ENCODE measurements at places on chromosomes 3 and 15.

- DNase-seq, result no peak
Observed at GRCh38 chr3:134880431-134880830, 85.4 kb downstream of the EPHB1 start.

- DNase-seq, result no peak
Observed at GRCh38 chr15:68684476-68684875, 105.7 kb downstream of the CORO2B start.

- DNase-seq, result no peak
Observed at GRCh38 chr15:94298364-94298763, 67.0 kb downstream of the MCTP2 start.

DNA sequence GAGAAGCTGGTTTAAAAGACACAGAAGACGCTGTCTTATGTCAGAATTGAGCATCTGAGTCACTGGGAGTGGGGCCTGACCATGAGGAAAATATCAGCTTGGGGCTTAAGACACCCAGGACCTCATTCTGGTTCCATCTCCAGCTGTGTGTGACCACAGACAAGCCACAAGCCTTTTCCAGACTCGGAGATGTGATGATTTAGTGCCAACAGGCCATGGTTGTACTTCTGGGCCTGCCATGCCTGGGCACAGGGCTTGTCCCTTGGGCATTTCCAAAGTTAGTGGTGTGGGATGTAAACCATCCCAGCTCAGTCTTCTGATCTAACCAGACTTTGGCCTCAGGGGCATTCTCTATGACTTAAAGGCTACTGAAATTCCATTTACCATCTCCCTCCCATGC, 269.8 kb downstream of the RYR3 start:
- no peak for DNase-seq

DNA sequence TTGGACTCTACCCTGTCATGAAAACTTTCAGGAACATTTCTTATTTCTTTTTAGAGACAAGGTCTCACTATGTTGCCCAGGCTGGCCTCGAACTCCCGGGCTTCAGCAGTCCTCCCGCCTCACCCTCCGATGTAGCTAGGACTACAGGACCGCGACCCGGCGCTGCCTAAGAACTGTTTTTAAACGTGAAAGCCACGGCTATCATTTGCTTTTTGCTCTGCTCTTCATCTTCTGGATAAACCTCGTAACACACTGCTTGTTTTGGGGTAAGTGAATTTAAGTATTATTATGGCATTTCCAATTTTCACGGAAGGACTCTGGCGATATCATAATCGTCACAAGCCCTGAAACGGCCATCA, 14.3 kb upstream of the CCNL1 start:
- DNase-seq, result no peak

DNA sequence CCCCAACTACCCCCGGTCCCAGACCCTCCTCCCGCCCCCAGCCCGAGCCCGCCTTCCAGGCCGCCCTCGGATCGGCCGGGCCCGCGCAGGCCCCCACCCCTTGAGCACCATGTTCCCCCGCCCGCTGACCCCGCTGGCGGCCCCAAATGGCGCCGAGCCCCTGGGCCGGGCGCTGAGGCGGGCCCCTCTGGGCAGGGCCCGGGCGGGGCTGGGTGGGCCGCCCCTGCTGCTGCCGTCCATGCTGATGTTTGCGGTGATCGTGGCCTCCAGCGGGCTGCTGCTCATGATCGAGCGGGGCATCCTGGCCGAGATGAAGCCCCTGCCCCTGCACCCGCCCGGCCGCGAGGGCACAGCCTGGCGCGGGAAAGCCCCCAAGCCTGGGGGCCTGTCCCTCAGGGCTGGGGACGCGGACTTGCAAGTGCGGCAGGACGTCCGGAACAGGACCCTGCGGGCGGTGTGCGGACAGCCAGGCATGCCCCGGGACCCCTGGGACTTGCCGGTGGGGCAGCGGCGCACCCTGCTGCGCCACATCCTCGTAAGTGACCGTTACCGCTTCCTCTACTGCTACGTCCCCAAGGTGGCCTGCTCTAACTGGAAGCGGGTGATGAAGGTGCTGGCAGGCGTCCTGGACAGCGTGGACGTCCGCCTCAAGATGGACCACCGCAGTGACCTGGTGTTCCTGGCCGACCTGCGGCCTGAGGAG, 472 bp downstream of the CHST14 start:
- DNase-seq, result peak; percentile 11

DNA sequence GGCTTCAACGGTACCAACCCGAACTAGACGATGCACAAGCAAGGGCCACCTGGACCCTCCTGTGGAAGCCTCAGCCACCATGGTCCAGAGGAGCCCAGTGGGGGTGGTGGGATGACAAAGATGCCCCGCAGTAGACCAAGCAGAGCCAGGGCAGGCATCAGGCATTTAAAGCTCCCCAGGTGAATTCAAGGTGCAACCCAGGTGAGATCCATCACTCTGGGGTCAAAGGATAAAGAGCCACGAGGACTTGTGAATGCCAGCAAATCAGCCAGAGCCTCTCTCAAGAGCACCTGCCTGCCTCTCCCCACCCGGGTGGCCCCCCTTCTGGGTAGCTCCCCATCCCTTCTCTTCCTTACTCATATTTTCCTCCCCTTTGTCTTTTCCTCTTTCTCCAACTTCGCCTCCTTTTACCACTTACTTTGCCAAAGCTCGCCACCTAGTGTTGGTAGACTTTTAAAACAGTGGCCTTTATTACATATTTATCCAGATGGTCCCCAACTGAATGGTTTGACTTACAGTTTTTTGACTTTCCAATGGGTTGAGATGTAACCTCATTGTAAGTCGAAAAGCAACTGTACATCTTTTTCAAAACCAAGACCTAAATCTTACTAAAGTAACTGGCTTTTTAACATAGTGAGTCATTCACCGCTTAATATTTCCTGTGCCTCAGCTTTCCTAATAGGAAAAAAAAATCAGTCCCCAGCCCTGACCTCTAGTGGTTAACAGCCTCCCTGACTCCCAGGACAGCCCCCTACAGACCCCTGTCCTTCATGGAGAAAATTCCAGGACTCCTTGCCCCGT, 18.8 kb downstream of the PLA2G4F start:
- DNase-seq, result peak; percentile 74

- DNase-seq, result no peak
Observed at GRCh38 chr3:152454076-152454875, 185.5 kb downstream of the MBNL1 start.

- no peak for DNase-seq
Observed at GRCh38 chr3:26202169-26202568, 412.3 kb downstream of the OXSM start.

DNA sequence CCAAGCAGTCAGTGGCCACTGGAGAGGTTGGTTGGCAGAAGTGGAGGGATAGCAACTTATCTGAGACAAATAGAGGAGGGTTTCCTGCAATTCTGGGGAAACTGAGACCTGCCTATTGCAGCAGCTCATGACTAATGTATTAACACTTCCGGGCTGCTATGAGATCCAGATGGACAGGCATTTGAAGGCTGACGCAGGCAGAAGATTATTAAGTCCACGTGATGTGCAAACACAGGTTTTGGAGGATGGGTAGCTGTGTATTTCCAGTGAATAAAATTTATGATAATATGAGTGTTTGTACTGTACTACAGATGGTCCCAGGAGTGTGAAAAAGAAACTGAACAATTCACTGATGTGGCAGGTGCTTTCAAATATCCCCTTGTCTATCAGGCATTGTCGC, 28.5 kb upstream of the CFAP161 start:
- peak; percentile 16 for DNase-seq

- DNase-seq, result no peak
Observed at GRCh38 chr3:53350652-53351051, 3.3 kb upstream of the DCP1A start.

DNA sequence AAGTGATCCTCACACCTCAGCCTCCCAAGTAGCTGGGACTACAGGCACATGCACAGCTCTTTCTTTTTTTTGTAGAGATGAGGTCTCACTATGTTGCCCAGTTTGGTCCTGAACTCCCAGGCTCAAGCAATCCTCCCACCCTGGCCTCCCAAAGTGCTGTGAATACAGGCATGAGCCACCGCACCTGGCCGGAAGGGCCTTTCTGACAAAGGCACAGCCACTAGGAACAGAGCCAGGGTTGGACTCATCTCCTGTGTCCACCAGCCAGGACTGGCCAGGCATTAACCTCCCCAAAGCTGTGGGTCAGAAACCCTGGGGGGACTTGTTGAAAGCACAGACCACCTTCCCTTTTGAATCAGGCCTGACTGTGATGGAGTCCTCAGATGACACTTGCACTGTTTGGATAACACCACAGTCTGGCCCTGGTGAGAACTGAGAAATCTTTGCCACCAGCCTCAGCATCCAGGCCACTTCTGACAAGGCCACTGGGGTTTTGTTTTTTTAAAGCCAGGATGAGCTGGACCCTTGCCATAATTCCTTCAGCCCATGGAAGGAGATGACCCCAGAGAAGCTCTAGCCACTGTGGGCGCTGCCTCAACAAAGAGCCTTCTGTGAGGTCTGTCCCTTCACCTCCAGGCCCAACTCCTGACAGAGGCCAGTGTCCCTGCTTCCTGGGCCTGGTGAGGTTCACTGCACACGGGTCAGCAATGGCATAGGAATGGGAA, 4.8 kb downstream of the TKT start:
- DNase-seq, result no peak

- DNase-seq, result peak; percentile 82
Observed at GRCh38 chr3:128153156-128154041, at the start of gene EEFSEC. TSS of gene EEFSEC (plus strand) at chr3:128153481. CDS start at chr3:128153508, 27 bp downstream.

- no peak for DNase-seq
Observed at GRCh38 chr15:63082366-63082765, 39.3 kb upstream of the LACTB start.

DNA sequence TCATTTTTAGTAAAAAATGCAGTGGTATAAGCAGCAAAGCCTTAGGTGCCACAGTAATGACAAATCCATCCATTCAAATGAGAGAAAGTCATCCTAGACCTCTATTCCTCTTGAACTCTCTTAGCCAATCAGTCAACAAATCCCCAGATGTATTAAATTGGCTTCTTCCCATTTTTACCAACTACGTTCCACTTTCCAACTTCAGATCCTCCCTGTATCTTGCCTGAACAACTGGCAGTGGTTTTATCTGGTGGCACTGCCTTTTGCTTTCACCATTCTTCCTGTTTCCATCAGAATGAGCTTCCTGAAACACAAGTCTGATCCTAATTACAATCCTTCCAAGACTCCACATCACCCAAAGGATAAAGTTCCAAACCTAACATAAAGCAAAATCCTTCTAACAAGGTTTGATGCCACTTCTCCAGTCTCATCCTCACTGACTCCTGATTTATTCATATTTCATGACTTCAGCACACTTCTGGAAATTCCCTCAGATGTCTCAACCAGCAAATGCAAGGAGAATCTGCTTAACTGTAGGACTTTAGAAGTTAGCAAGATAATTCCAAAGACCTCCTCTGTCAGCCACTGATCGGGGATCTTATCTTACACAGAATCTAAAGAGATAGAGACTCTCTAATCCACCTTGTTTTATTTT, 69.8 kb upstream of the SLC4A7 start:
- DNase-seq, result peak; percentile 20

GRCh38 chr3:50226888-50227389, 9.1 kb upstream of the GNAI2 start:
- DNase-seq, result no peak

GRCh38 chr3:61813636-61814035, 252.3 kb downstream of the PTPRG start:
- DNase-seq, result no peak

DNA sequence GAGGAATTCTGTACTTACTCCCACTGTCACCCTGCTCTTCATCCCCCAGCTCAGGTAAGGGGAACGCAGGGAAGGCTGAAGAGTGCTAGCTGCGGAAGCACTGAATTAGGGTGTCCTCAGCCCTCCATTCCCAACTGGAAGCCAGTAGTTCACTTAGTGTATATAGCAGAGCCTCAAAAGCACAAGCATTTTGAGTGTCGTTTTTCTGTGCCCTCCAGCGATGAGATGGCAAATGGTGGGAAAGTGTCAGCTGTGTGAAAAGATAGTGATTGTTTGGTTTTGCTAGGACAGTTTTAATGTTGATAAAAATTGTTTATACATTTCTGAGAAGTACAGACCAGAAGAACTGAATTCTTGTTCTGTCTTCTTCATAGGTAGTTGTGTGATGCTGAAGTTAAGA, 10.8 kb downstream of the MRPS22 start:
- DNase-seq, result no peak

Data from AG08395 (cell line).